ENCODE measurements at places on chromosomes 6 and 20.

GRCh38 chr6:157432892-157433265 lies 51.9 kb downstream of the ZDHHC14 start:
- DNase-seq, result no peak

GRCh38 chr20:61628480-61628879 lies 376.4 kb downstream of the CDH4 start:
- no peak for DNase-seq

DNA sequence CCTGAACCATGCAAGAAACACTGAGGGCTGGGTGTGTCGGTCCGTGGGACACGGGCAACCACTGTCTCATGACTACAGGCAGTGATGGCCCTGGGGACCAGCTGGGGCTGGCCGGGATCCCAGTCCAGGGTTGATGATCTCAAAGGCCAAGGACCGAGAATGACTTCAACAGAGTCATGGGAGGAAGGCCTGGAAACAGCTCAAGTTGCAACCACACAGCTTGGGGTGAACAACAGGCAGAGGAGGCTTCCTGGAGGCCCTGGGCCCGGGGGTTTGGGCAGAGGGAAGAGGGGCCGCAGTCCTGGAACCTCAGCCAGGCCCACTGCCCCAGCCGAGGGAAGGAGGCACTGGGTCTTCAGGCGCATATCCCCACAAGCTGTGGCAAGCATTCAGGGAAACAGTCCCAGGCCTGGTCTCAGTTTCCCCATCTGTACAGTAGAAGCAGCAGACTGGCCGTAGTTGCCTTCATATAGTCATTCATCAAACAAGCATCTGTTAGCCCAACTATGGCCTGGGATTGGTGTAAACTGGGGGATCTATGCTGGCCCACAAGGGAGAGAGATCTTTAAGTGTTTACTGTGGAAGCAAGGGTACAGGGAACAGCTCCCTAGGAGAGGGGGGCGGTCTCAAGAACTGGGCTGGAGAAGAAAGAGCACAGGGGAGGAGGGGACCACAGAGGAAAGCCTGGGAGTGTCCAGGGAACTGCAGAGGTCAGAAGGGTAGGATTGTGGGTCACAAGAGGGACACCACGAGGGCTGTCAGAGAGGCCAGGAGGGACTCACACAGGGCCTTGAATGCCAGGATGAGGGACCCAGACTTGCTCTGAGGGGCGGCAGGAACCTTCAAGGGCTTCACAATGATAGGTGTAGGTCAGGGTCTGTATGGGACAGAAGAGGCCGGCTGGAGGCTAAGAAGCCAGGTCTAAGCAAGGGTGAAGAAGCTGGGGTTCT lies 2.1 kb downstream of the MYL9 start:
- DNase-seq, result no peak

GRCh38 chr6:137432054-137432611 lies 62.1 kb downstream of the OLIG3 start:
- DNase-seq, result no peak

GRCh38 chr6:113750151-113750855 lies 106.8 kb upstream of the MARCKS start:
- DNase-seq, result no peak

GRCh38 chr20:50126662-50127061 lies 13.7 kb upstream of the UBE2V1 start:
- no peak for DNase-seq

- no peak for DNase-seq
These were observed 3.7 kb downstream of the MOCS1 start for GRCh38 chr6:39930540-39930939.

GRCh38 chr20:7463290-7463689 lies 477.0 kb downstream of the HAO1 start:
- DNase-seq, result no peak

GRCh38 chr6:16740097-16740496 lies 21.2 kb downstream of the ATXN1 start:
- DNase-seq, result no peak
